ENCODE measurements at places on chromosomes 3 and 15.

- no peak for DNase-seq
These were observed 25.5 kb upstream of the TEX55 start for GRCh38 chr3:119120480-119120879.

- no peak for DNase-seq
These were observed 557.8 kb upstream of the CCDC54 start for GRCh38 chr3:106819440-106819839.

DNA sequence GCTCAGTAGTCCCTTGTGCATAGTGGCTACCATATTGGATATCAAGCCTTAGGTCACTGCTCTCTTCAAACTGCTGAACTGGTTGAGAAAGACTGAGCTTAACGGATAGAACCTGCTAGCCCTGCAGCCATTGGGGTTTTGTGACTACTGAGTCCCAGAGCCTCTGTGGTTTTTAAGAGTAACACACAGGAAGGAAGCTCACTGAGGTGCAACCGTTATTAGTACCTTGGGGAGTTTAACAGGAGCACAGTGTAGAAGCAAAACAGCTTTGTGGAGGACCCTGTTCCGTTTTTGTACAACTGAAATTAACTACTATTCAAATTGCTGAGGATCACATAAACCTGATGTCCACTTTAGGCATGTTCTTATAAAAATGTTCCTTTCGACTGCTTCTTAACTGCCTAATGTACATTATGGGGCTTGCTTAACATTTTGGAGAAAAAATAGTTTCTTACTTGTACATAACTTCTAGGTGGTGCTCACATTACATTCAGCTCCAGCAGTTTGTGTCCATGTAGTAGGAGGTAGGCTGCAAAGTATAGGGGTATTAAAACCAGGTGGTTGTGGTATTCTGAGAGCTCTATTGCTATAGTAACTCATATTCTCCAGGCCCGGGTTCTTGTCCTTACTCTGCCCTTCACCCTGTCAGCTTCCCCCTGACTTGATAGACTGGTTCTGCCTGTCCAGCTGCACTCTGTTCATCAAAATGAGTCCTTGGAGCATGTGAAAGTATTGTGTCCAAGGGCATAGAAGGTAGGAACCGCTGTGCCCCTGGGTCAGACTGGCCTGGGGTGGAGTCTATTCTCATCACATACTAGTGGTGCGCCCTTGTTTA, 17.3 kb downstream of the PXK start:
- DNase-seq: peak; percentile 59

DNA sequence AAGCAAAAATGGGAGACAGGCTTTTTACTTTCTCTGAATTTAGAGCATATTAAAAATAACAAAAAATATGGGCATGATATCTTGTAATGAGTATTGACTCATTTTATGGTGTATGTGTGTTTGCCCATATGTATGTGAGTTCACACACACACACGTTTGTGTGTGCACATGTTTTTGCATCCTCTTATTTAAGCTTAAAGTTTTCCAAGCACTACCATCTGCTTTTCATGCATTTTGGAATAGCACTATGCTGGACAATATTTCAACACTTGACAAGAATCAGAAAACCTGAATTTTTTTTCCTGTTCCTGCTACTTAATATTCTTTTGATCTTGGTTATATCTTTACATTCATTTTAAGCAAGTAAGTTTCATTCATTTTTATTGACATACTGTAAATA, 872.7 kb downstream of the OTOL1 start:
- no peak for DNase-seq

GRCh38 chr3:179322286-179323196, at the start of gene ZNF639:
ZNF639 (plus strand) TSS chr3:179323031; CDS start chr3:179328294, 5,263 bp downstream.
- peak; percentile 91 for DNase-seq

DNA sequence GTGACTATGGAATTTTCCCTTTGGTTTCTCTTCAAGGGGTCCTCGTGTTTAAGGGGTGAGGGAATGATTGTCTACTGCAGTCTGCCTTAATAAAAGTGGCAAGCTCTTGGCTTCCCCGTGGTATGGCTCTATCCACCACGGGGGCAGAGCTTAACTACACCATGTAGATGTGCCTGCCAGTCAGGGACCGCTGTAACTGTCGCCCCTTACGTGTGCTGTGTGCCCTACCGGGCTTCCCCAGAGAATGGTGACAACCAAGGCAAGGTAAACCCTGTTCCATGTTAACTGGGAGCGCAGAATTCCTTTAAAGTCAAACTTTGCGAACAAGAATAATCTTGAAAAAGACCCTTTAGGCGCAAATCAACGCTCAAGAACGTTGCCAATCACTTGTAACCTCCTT, 966 bp upstream of the C3orf80 start:
- DNase-seq: no peak

Data from memory B cell (primary cell).